Renal cortical epithelial cell (primary cell): ENCODE measurements at places on chromosomes 4 and X.

GRCh38 chrX:137363559-137363958 is 202.4 kb upstream of the ZIC3 start:
- DNase-seq: no peak

GRCh38 chr4:3440979-3441500 is 728 bp upstream of the HGFAC start:
- DNase-seq: no peak

DNA sequence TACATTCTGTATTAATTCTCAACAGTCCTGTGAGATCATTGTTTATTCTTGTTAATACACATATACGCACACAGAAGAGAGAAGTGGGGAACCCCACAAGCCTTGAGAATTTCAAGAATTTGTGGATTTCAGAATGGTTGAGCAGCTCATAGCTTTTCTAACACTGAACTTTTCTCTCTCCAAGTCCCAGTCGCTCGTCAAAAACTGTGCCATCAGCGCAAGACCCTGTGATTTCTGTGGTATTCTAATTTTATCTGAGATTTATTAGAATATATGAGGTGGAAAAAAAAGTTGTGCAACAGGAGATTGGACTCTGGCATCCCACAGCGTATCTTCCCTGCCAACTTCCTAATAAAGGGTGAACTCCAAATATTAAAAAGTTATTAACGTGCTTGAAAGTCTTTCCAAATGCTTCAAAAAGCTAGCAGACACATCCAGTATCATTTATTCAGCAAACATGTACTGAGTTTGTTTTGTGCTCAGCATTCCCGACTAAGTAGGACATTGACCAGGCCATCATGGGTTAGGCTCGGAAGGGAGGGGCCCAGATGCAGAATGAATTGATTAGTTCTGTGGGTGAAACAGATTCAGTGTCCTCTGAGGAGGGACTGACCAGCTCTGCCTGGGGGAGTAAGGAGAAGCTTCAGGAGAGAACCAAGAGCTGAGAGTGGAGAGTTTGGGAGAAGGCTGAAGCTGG is 165.6 kb downstream of the CBR4 start:
- DNase-seq: no peak

GRCh38 chr4:154959756-154960155 is 178.7 kb downstream of the RBM46 start:
- no peak for DNase-seq

GRCh38 chr4:39346856-39347519 is 19.2 kb downstream of the RFC1 start:
- DNase-seq: no peak

DNA sequence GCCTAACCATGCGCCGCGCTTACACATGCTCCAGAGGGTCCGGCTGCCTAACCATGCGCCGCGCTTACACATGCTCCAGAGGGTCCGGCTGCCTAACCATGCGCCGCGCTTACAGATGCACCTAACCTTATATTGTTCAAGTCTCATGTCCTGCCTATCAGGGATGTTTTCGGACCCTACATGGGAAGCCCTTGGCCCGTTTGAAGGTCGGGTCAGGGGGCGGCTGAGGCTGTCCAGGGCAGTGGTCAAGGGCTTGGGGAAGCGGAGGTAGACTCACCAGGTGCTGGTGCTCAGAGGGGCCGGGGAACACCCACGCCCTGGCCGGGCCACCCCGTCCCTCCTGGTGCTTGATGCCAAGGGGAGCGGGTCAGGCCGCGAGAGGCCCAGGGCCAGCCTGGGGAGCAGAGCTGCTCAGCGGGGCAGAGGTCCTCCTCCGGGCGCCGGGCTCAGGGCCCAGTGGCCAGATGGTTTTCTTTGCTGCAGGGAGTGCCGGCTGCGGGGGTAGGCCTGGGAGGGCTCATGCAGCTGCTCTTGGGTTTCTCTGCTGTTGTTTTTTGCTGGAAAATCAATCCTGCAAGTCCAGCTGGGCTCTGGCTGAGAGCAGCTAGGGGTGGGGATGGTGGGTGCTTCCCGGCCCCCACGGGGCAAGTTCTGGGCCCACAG is 35.4 kb upstream of the SPON2 start:
- DNase-seq: no peak

DNA sequence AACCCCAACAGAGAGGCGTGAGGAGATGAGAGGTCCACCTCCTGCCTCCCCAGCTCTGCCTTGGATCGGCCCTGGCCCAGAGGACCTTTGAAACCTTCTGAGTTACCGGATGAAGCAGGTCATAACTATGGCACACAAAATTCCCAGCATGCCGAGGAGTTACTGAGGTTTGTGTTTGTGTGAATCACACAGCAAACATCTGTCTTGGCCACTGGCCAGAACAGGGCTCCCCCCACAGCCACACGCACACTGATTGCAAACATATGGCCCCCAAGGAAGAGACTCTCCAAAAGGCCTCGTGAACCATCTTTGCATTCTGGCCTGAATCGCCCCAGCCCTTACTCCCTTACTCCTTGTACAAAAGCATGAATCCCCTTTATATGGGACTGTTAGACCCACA is 18.9 kb downstream of the RPS4X start:
- DNase-seq: peak; percentile 78

DNA sequence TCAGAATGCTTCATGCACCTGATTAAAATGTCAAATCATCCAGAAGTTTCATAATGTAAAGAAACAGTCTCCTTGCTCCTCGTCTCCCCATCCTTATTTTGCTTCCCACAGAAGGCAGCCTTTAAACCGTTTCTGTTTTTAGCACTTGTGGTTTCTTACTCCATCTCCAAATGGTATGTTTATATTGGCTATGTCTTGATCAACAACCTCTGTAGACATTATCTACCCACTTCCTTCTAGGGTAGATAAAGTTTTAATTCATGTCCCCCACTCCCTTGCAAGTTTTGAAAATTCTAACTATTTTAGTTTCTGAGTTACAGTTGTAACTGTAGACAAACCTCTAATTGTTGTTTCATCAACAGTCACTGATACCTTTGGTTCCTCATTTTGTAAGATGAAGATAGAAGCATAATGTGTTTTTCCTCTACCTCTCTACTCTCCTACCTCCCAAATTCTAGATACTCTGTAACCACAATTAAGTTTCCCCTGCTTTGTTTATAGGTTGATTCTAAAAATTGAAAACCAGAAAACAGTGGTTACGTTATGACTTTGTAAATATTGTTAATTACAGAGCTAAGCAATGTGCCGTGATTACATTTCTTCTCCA is 291.7 kb upstream of the GATB start:
- no peak for DNase-seq

GRCh38 chr4:78673337-78673736 is 102.8 kb upstream of the BMP2K start:
- DNase-seq: no peak

DNA sequence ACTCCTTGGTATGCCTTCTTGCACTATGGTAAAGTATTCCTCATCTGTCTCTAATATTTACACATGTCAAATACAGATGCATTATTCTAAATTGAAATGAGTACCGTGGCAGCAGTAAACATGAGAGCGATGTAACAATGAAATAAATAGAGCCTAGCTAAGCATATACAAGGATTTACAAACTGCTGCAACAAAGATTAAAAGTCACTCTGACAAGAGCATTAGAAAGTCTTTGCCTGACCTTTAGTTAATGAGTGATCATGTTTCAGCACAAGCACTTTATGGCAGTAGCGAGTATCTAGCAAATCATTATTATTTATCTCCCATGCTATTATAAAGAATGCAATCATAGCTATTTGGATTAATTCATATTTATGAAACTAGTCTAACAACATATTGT is 547.0 kb upstream of the NDST4 start:
- DNase-seq: peak; percentile 3

DNA sequence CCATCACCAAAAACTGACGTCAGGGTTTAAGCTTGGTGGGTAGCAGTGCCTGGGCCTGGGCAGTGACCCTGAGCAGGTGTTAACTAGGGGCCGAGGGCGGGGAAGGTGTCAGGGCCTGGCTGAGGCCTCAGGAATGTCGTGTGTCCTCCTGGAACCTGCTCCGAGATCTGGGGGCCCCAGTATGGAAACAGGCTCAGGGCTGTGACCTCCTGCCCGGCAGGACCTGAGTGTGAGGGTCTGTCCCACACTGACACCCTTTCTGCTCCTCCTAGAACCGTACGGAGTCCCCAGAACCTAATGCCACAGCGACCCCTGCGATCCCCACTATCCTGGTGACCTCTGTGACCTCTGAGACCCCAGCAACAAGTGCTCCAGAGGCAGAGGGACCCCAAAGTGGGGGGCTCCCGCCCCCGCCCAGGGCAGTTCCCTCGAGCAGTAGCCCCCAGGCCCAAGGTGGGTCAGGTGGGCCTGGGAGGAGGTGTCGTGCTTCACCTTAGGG is 741 bp downstream of the HGFAC start:
- no peak for DNase-seq

- DNase-seq: no peak
Observed at GRCh38 chr4:7799736-7800135, 139.9 kb downstream of the AFAP1 start.

- no peak for DNase-seq
Observed at GRCh38 chrX:16491461-16491860, 158.5 kb upstream of the S100G start.

DNA sequence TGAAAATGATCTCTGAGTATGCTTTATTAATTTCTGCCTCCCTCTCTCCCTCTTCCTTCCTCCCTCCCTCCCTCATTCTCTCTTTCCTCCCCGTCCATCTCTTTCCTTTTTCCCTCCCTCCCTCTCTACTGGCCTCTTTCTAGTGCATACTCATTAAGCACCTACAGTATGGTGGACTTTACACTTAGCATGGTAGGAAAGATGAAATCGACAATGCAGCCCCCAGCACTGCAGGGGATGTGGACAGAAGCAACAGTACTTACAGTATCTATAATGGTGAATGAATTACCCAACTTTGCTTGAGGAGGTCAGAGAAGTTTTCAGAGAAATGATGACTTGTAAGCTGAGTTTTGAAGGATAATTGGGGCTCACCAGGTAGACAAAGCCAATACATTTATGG is 143.8 kb upstream of the RPS6KA3 start:
- no peak for DNase-seq

DNA sequence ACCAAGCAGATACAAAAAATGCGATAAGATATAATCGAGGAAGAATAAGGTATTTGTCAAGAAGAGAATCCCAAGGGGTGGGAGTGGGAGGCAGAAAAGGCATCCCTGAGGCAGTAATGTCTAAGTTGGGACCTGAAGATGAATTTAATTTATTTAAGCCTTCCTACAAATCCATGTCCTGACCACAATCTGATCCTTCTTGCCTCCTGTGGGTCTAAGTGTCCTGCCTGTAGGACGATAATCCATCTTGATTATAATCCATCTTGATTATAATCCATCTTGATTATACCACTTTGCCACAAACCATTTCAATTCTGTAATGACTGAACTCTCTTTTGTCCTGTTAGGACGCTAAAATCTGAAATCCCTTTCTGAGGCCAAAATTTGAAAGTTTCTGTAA is 130.2 kb downstream of the COL25A1 start:
- DNase-seq: no peak

- peak; percentile 61 for DNase-seq
Observed at GRCh38 chr4:156710365-156711192, 261.0 kb downstream of the PDGFC start.

DNA sequence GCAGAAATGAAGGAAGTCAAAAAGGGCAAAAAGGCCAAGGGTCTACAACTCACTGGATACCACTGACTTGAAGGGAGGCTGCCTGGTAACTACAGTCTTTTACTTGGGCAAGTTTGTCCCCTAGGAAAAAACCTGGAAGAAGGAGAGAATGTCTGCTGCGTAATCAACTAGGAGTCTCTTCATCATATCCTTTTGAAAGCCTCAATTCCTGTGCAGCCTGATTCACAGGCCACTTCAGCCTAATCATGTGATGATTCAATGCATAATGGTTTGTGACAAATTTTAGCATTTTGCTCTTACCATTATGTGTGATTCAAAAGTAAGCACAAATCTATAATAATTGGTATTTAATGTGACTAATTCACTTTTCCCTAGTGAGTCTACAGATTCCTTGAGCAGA is 273.6 kb downstream of the FRMPD4 start:
- no peak for DNase-seq

DNA sequence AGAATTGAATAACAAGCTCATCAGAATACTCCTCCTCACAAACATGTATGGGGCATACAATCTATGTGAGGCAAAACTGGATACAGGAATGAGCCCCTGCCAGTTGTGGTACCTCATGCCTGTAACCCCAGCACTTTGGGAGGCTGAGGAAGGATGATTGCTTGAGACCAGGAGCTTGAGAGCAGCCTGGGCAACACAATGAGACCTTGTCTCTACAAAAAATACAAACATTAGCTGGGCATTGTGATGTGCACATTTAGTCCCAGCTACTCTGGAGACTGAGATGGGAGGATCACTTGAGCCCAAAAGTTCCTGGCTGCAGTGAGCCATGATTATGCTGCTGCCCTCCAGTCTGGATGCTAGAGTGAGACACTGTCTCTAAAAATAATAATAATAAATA is 611.0 kb downstream of the NLGN4X start:
- no peak for DNase-seq

DNA sequence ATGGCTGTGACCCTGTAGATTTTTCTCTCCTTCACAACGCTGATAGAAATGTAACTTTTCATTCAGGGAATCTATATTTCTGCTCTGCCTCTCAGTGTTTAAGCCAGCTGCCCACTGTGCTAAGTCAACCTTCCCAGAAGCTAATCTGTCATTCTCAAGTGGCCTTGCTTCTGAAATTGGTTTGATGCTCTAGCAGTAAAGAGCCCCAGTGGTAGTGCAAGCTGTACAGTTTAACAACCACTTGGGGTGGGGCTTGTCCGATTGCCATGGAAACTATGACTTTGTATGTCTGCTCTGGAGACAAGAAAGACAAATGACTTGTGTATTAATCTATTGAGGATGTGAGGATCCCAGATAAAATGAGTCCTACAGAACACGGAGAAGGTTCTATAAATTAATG is 620.9 kb upstream of the GALNT7 start:
- DNase-seq: no peak

GRCh38 chr4:24508541-24508940 is 75.8 kb downstream of the DHX15 start:
- DNase-seq: no peak

- DNase-seq: no peak
Observed at GRCh38 chr4:1038948-1039492, 27.6 kb downstream of the FGFRL1 start.

DNA sequence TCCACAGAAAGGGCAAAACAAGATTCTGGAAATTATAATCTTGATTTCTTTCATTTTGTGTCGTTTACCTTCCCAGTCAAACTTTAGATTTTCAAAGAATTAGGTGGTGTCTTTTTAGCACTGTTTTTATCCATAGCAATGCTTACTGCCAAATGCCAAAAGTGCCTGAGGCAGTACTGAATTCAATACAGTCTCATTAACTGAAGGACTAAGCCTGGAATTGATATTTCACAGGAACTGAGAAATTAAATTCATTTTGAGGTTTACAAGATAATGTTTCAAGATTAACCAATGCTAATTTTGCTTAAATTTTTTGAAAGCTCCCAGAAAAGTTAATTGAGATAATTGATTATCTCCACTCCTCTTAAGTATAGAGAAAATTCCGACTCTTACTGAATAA is 68.8 kb upstream of the ARHGAP24 start:
- no peak for DNase-seq

- DNase-seq: no peak
Observed at GRCh38 chrX:107396783-107397182, 52.7 kb upstream of the FRMPD3 start.
